ENCODE measurements at places on chromosomes 11 and 22.

DNA sequence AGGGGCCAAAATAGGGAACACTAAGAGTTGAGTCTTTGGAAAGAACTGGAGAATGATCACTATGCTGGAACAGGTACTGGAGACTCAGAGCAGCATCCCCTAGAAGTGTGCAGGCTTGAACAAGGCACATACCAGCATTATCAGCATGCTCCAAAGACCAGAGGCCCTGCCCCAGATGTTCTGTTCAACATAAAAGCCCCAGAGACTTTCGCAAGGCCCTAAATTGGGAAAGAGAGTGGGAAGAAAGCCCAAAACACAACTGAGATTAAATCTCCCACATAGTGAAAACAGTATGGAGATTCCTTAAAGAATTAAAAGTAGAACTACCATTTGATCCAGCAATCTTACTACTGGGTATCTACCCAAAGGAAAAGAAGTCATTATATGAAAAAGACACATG, 9.4 kb downstream of the CNGA4 start:
- no peak for DNase-seq

DNA sequence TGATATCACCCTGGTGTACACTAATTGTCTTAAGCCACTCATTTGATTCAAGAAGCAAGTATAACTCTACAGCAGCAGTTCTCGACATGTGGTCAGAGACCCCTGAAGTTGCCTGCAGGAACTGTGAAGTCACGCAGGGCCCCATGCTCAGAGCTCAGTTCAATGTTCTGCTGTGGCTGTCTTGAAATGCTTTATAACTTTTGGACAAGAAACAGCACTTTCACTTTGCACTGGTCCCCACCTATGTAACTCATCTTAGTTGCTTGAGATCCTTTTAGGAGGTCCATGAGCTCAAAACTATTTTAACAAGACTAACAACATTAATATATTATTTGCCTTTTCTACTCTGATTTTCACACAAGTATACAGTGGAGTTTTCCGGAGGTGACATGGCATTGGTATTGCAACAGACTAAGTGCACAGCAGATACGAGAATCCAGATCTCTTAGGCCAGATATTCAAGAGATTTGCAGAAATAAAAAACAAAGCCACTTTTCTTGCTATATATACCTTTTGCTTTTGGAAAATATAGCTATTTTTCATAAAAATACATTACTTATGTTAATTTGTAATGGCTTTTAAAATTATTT, 64.8 kb downstream of the PRR5L start:
- DNase-seq: no peak

DNA sequence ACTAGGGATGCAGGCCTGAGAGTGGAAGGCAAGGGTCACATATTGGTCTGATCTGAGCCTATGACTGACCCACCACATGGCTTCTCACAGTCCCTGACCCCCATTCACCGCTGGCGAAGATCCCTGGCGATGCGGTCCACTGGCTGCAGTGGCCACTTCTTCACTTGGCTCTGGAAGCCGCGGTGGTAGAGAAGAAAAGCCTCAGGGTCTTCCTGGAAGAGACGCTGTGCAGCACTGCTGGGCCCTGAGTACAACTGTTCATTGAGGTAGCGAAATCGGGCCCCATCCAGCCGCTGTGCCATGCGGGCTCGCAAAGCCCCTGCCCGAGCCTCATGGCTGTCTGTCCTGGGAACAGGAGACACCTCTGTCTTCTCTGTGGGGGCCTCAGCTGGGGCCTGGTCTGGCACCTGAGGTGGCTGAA, 2.4 kb downstream of the RRP8 start:
- no peak for DNase-seq

- no peak for DNase-seq
These were observed 95.1 kb downstream of the CELSR1 start for GRCh38 chr22:46442217-46442853.

DNA sequence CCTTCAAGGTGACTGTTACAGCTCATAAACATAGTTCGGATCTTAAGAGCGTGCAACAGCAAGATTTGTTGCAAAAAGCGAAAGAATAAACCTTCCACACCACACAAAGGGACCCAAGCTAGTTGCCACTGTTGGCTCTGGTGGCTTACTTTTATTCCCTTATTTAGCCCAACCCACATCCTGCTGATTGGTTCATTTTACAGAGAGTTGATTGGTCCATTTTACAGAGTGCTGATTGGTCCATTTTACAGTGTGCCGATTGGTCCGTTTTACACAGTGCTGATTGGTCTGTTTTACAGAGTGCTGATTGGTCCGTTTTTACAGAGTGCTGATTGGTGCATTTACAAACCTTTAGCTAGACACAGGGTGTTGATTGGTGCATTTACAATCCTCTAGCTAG, 776.9 kb upstream of the CNTN5 start:
- no peak for DNase-seq

DNA sequence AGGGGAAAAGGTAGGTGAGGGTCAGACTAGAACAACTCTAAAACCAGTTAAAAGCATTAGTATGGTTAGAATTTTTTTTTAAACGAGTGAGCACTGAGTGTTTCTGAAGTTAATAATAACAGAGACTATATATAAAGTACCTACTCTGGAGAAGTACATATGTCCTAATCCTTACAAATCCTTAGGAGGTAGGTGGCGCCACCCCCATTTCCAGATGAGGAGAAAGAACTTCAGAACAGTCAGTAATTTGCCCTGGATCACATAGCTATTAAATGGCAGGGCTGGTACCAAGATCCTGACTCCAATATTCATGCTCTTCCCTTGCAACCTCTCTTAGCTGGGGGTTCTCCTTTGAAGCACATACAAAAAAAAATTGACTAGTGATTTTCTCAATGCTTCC, 80.5 kb downstream of the CLPB start:
- peak; percentile 31 for DNase-seq

- no peak for DNase-seq
These were observed 17.2 kb downstream of the TBCEL start for GRCh38 chr11:121041072-121041471.

- no peak for DNase-seq
These were observed 130.1 kb downstream of the MN1 start for GRCh38 chr22:27671413-27671935.

- DNase-seq: peak; percentile 48
These were observed 29.6 kb downstream of the RTN4R start for GRCh38 chr22:20238536-20238900.

DNA sequence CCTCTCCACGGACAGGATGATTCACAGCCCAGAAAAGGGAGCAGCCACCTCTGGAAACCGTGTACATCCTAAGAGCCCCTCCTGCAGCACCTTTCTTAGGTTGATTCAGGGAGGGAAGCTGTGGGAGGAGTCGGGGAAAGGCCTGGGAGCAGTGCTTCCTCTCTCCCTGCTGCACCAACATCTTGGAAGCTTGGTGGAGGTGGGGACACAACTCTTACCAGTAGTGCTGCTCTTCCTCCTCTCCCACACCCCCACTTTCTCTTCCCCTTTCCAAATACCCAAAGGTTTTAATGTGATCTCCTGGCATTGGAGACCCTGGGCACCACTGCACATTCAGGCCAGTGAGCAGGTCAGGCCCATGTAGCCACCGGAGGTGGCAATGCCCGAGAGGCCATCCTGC, 46.4 kb upstream of the HORMAD2 start:
- DNase-seq: no peak

GRCh38 chr11:35479731-35480130, 45.7 kb downstream of the PAMR1 start:
- DNase-seq: no peak

All from A549 (cell line).